ENCODE measurements at places on chromosomes 11 and 22.
A peak's percentile ranks its signal among the peaks of the same experiment; 100 is the strongest.

DNA sequence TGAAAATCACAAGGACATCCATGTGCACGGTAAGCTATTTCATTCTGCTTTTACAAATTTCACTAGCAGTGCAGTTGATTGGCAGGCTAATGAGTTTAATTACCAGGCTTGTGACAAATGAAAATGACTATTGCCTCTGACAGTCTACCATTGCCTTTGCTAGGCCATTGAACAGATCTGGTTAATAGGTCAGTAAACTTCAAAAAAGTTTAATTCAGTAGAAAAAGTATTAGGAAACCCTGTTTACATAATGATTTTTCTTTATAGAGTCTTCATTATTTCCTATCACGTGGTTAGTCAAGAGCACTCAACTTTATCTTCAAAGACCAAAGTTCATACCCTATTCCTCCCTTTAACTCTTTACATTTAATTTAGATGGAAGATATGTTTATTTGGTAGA, 77.0 kb downstream of the PRMT3 start:
- no peak for DNase-seq

GRCh38 chr11:45657496-45658260, 7.7 kb downstream of the CHST1 start:
- no peak for DNase-seq

DNA sequence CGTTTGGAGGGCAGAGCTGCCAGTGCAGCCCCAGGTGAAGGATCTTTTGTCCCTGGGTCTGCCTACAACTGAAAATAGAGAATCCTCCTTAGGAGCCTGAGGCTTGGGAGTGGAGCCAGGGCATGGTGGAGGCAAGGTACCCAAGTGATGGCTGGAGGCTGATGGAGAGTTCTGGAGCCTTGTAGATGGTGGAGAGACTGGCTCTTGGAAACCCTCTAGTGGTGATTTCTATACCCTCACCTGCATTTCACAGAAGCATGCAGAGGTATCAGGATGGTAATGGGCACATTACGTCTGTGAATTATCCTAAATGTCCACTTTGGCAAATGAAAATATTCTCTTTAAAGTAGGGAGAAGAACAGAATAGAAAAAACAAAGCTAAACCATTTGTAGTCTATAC, 44.4 kb downstream of the INSC start:
- peak; percentile 18 for DNase-seq

DNA sequence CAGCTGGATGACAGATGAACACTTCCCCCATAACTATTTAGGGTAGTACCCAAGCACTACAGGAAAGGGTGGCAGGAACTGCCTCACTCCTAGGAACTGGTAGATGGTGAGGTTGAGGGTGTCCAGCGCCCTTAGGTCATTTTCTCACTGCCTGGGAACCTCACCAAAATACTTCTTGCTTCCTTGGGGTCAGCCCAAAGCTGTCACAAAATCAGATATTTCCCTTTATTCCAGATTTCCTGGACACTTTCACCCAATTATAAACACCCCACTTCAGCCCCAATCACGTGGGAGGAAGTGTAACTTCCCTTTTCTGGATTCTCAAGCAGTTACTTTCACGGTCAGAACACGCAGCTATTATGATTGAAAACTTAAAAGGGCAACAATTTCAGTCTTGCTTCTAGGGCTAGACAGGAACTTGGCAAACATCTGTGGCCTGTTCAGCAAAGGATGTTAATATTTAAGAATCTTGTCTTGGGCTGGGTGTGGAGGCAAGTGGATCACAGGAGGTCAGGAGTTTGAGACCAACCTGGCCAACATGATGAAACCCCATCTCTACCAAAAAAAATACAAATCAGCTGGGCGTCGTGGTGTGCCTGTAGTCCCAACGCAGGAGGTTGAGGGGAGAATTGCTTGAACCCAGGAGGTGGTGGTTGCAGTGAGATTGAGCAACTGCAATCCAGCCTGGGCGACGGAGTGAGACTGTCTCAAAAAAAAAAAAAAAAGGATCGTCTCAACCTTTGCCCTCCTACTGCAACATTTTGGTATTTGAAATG, 4.0 kb downstream of the FTH1 start:
- no peak for DNase-seq

- peak; percentile 91 for DNase-seq
These were observed 23.4 kb downstream of the KRTAP5-5 start for GRCh38 chr11:1652771-1653540.

GRCh38 chr11:6565988-6566703, 37.3 kb downstream of the RRP8 start:
- DNase-seq, result no peak

DNA sequence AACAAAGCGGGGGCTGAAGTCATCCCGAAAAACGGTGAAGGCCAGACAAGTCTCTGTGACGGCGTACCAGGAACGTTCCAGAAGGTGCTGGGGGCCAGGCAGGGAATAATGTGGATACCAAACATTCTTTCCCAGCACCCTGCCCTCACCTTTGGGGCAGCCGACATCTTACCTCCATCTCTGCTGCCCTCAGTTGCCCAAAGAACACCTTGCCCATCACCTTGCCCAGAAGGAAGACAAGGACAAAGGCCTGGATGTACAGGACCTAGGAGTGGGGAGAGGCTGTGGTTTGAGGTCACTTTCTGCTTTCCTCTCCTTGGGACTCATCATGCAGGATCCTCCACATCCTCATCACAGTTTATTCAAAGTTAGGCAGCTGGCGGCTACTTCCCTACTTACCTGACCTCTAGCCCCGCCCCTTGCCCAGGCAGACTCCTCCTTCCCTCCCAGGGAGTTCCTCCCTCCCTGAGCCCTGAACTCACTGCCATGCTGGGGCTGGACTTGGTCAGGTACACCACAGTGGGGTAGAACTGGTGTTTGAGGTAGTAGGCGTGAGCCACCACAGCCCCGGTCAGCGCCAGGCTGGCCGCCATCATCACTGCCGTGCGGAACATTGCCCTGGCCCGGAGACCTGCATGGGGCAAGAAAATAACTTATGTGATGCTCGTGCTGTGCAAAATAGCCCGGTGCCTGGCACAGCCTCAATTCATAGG, 1.2 kb downstream of the SYVN1 start:
- no peak for DNase-seq

DNA sequence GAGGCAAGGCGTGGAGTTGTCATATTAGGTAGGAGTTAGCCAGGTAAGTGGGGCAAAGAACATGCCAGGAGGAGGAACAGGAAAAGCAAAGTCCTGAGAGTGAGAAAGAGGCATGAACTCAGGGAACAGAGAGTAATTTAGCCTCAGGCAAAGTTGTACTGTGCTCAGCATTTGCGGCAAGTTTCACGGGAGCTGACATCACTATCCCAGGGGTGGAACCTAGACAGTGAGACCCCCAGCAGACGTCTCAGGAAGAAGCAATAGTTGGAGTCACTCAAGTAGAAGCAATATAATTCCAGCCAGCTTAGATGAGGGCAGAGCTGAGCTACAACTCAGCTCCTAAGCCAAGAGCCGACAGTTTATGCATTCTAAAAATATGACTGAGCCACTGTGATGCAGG, 426.0 kb upstream of the ISX start:
- DNase-seq, result no peak

DNA sequence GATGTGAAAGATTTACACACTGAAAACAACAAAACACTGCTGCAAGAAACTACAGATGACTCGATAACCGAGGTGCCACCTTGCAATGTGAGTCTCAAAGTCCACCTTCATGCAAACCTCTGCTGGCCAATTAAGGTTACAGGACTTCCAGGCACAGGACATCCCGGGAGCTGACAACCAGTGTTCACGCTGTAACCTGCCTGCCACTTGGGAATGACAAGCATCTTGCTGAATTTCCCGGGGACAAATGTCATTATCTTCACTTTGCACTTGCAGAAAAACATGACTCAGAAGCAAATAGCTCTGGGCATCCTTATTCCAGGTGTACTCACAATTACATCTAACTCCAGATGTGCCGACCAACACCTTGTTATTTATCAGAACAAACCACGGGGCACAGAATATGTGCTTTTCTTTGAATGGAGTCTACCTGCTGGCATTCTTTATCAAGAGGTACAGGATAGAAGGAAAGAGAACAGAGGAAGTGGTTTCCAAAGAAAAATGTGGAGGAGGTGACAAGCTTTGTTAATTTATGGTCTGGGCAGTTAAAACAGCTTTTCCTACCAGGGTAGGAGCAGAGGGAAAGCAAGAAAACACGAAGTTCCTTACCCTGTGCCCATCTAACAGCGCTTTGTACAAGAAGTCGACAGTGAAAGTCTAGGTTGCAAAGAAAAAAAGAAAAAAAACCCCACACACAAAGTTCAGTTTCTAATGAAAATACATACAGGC, 72.3 kb downstream of the SHANK2 start:
- no peak for DNase-seq

- no peak for DNase-seq
These were observed 14.0 kb upstream of the WDR74 start for GRCh38 chr11:62853279-62853965.

GRCh38 chr11:96127596-96127959, 203.7 kb upstream of the MTMR2 start:
- no peak for DNase-seq

DNA sequence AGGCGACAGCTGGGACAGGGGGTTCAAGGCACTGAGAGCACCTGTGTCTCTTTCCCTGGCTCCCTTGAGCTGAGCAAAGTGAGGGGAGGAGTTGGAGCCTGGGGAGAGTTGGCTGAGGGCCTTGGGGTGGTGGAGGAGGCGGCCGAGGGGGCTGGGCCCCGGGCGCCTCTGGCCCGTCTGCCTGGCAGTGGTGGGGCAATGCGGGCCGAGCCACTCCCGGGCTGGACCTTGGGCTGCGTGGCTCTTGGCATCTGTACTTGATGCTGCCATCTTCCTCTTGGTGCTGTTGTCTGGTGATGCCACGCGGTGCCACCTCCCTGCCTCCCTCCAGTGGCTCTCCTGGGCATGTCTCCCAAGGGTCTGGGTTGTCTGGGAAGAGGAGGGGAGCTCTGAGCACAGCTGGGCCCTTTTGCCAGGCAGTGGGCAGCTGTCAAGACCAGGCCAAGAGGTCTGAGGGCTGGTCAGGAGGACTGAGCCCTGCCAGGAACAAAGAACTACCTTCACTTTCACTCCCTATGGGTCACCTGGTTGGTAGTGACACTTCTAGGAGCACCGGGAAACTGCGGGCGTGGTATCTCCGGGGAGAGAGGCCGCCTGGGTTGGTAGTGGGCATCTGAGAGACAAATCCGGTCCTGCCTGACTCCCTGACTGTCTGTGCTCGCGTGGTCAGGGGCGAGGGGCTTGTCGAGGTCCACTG, 1.3 kb downstream of the GRIK4 start:
- DNase-seq, result no peak
